ENCODE measurements at places on chromosomes 2 and 18.

- DNase-seq = no peak
These were observed 359.9 kb downstream of the DSC3 start for GRCh38 chr18:30682672-30683071.

- DNase-seq = no peak
These were observed 165.9 kb upstream of the PGAP1 start for GRCh38 chr2:197092431-197092830.

DNA sequence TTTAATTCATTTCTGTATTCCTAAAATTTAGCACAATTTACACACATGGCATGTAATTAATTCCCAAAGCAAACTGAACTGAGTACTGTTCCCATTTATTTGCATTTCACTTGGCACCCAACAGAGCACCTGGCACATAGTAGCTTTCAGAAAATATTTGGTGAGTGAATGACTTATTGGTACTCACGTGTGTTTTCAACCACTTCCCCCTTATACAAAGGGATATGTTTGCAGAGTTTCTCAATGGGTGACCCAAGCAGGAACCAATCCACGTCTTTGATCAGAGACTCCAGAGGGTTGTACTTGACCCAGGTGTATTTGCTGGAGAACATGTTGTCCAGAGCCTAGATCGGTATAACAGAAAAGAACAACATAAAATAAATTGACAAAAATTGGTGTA is 6.6 kb downstream of the GKN2 start:
- DNase-seq = no peak

GRCh38 chr18:32048507-32049091 is 30.0 kb downstream of the RNF125 start:
- DNase-seq = no peak

DNA sequence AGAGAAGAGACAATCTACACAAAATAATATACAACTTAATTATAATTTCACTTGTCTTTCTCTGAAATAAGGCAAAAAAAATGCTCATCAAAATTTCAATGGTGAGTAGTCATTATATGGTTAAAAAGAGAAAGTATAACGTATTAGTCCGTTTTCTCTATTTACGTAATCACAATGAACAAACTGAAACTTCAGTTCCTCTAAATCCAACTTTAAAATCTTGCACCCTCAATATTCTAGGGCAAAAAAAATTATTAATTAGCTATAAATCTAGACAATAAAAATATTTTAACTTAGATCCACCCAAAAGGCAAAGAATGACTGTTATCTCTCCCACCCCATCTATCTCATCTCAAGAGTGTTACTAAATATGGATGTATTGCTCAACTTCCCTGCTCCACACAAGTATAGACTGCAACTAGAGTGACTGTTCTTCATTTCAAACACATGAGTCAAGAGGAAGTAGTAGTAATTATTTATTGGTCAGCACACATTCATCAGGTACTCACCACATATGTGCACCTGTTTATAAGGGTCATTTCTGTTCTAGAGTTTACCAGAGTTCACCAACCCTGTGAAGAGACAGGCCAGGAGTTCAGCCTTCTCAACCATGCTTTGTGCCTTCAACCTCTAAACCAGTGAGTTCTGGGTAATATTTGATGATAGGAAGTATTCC is 36.4 kb downstream of the STK39 start:
- DNase-seq = no peak

DNA sequence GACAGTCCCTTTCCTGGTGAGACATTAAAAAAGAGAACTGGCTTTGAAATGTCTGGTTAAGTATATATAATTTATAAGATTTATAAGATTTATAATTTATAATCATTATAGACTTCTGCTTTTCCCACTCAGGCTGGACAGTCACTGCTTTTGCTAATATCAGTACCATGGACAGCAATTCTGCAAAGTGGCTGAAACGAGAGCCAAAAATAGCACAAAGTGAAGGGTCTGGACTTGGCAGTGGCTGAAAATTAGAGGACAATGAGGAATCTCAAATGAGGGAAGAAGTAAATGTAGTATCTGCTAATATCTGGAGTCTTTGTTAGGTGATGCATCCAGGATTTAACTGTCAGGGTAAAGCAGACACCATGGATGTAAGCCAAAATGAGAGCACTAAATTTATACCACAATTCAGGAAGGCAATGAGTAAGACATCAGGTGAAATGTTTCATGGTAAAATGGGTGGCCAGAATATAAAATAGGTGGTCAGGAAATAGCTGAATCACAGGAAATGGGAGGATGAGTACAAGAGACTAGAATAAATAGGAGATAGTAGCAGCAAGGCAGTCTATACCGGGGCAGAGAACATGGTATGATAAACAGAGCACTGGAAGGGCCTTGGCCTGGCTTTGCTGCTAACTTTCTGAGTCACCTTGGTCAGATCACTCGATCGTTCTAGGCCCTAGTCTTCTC is 39.6 kb upstream of the BOD1L2 start:
- DNase-seq = no peak

DNA sequence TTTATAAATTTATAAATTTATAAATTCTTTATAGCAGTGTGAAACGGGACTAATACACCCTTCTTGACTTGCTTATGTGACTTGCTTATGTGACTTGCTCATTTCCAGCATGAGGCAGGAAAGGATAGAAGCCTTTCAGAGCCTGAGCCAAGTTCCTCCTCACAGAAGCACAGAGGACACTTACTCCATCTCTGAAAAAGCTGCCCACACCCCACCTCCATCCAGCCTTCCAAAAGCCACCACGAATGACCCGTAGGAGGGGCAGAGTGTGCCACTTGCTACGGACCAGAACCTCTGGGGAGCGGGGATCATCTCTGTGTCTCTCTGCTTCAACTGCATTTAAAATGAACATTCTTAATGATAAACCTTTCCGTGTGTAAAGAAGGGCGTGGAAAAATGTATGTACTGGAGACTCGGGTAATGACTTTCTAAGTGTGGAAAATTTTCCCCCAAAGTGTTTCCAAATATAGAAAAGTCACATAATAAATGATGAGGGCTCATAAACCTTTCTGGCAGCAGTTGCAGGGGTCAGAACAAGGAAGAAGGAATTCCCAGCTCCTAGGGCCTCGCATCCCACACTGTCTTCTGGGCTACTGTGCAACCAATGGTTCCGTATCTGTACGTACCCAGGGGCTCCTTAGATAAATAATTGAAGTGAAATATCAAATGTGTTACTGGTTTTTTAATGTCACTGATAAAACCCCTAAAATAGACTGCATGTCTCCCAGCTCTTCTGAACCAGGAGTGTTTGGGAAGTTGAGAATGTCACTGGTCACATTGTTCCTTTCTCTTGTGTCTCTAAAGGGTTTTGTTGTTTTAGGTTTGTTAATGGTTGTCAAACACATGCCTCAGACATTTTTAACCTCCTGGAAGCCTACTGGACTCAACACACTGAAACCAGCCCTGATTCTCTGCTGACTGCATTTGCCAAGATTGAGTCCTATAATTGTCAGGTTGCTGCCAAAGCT is 104.5 kb upstream of the LTBP1 start:
- DNase-seq = peak; percentile 17

GRCh38 chr18:58615140-58616132 is 13.5 kb downstream of the ALPK2 start:
- DNase-seq = no peak

DNA sequence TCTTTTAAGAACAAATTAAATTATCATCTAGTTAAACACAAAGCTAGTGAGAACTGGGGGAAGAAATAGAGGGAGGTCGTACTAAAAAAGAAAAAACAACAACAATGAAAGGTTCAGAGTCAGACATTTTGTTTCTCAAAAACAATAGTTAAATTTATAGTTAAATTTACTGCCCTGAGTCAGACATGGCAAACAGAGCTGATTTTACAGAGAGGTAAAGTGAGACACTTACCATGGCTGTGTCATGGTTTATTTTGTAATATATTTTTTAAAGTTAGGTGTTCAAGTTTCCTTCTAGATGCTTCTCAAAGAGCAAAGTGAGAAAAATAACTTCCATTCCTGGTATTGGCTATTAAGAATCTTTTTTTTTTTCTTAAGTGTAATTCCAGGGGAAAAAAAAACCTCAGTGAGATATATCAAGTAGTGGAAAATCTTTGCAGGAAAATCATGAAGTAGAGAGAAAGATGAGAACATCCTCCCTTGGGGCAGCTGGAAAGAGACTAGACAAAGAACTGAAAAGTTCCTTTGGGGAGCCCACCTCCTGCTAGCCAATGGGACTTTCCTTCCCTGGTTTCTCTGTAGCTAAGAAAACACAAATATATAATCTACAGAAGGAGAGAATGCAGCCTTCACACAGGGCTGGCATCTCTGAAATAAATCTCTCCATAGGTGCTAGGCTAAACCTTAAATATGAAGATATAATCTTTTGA is 12.3 kb downstream of the KLF7 start:
- no peak for DNase-seq

DNA sequence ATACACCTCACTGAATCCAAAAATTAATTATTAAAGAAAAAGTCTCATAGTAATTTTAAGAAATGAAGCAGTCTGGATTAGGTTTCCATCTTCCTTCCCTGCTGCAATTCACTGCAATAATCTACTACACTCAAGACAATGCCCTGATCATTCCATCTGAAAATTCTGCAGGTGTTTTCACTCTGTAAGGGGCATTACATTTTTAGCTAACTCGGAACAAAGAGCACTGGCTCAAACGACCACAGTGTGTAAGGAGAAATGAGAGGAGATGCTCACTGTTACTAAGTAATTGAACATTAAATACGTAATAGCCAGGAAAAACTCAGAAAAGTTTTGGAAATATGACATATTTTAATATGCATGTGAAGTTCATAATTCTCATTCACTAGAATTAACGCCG is 1.3 kb downstream of the B4GALT6 start:
- no peak for DNase-seq

DNA sequence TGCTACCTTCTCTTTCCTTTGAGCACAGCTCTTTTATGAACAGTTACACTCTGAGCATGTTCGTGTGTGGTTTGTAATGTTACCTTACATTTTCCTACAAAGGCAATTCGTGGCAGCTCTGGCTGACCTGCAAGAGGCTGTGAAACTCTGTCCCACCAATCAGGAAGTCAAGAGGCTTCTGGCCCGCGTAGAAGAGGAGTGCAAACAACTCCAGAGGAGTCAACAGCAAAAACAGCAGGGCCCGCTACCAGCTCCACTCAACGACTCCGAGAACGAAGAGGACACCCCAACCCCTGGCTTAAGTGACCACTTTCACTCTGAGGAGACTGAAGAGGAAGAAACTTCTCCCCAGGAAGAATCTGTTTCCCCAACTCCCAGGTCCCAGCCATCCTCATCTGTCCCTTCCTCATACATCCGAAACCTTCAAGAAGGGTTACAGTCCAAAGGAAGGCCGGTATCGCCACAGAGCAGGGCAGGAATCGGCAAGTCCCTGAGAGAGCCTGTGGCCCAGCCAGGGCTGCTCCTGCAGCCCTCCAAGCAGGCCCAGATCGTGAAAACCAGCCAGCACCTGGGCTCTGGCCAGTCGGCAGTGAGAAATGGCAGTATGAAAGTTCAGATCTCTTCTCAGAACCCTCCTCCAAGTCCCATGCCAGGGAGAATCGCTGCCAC is 56.9 kb downstream of the WDSUB1 start:
- no peak for DNase-seq

- no peak for DNase-seq
These were observed 52.5 kb upstream of the CTDP1 start for GRCh38 chr18:79626905-79627749.

DNA sequence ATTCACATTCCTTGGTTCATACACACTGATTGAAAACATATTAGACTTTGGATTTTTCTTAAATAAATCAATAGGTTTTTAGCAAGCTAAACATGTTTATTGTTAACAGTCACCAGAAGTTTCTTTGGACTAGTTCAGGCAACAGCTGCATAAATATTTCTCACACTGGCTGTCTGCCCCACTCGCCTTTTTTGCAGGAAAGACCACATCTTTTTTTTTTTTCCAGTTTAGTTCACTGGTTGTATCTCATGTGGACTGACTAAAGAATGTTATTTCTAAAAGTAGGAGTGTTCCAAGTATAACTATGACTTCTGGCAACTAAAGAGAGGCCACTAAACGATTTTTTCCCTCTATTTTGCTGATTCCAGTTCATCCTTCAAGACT is 31.1 kb downstream of the SLC40A1 start:
- DNase-seq = no peak

GRCh38 chr2:71156573-71156972 is 26.1 kb downstream of the MPHOSPH10 start:
- no peak for DNase-seq

- DNase-seq = no peak
These were observed 90.1 kb upstream of the SMAD2 start for GRCh38 chr18:48020337-48021250.

DNA sequence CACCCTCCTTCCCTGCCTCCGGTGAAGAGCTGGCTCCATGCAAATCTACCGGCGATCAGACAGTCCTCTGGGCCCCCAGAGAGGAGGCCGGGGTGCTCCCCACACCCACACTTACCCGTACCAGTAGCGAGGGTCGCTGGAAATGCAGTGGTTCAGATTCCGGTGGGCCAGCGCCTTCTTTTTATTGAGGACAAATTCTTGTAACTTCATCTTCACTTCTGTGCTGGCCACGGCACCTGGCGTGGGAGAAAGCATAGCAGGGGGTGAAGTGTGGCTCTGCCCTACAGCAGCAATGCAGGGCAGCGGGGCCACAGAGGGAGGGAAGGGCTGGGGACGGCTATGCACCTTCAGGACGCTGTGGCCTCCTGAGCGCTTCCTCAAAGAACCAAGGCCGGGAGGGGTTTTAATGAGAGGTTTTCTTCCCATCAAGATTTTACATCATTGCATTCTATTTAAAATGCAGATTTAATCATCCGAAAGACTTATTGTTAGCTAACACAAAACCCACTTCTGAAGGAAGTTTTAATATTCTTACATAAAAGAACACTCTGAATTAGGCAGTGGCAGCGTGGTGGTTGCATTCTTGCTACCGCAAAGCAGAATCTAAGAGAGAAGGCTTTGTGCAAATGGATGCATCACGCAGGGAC is 237.0 kb downstream of the HDAC4 start:
- no peak for DNase-seq
